ENCODE measurements at places on chromosomes 13 and 19.

DNA sequence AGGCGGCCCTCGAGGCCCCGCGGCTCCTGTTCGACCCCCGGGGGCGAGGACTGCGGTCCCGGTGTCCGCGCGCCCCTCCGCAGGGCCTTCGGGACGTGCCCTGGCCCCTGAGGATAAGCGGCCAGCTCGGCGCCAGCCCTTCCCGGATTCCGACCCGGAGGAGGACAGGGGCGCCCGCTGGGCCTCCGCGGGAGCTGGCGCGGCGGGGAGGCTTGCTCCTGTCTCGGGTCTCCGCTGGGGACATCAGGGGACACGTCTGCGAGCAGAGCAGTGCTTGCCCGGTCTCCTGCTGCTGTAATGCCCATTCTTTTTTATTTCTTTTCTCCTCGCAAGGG is 829 bp downstream of the B3GLCT start:
- DNase-seq = peak; percentile 21

GRCh38 chr13:55497486-55497885 is 1643.2 kb upstream of the PRR20A start:
- no peak for DNase-seq

DNA sequence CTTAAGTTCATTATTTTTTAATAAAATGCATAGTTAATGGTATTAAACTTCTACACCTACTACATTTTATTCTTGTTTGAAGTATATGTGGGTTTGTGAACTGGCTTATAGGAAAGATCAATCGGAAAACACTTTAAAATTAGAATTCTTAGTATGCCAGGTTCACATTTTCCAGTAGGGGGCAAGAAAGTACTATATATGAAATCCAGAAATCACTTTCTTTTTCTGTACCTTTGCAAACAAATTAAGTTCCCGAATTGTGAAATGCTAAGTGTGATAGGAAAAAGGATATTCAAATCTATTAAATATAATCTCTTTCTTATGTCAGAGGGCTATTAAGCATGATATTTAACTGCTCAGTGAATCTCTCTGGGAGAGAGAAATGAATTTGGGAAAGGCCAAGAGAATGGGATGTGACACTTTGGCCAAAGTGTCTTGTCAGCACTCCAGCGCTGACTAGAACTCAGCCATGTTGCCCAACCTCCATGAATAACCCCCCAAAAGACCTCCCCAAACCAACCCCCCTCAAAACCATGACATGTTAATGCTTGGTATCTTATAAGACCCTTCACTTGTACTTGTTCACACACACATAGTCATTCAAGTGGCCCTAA is 122.6 kb upstream of the SLC10A2 start:
- DNase-seq = no peak

- DNase-seq = peak; percentile 58
These were observed 1.3 kb downstream of the ICAM5 start for GRCh38 chr19:10290876-10291553.

- DNase-seq = no peak
These were observed 11.7 kb downstream of the RFX2 start for GRCh38 chr19:6098574-6098973.

- DNase-seq = no peak
These were observed 16.0 kb downstream of the CSNK1G2 start for GRCh38 chr19:1956868-1957492.

GRCh38 chr13:38398711-38399493 is 49.3 kb downstream of the UFM1 start:
- no peak for DNase-seq

GRCh38 chr13:46478651-46479050 is 74.3 kb upstream of the LRCH1 start:
- no peak for DNase-seq

GRCh38 chr19:29086646-29087045 is 126.3 kb downstream of the UQCRFS1 start:
- DNase-seq = no peak

All from stimulated activated CD4-positive, alpha-beta T cell treated with anti-CD3 and anti-CD28 coated beads, Interleukin-1b, Interleukin-23, amount 100 ng/mL, for 48 hours (primary cell).